SW480 (cell line): ENCODE measurements at places on chromosomes 3 and 15.

DNA sequence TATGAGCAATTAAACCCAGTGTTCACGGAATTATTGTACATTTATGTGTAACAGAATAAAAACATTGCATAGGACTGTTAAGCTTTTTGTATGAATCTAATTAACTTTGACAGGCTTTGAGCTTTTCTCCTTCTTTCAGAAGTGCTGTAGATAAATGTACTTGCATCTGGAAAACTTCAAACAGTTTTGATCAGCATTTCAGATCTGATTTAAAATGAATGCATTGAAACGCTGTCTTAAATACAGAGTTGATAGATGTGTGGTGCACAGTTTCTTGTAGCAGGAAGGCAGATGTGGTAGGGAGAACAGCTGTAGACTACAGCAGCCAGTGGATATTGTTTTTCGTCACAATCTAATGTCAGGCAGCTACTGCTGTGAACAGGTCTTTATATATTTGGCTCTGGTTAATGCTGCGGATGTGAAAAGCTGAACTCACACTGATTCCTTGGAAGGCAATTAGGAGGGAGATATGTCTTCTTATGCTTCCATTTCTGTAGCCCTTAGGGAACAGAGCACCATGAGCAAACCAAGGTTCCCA lies 193.8 kb upstream of the GOLIM4 start:
- DNase-seq, result no peak

- DNase-seq, result peak; percentile 41
These were observed 94.7 kb downstream of the IL5RA start for GRCh38 chr3:3015185-3016089.

DNA sequence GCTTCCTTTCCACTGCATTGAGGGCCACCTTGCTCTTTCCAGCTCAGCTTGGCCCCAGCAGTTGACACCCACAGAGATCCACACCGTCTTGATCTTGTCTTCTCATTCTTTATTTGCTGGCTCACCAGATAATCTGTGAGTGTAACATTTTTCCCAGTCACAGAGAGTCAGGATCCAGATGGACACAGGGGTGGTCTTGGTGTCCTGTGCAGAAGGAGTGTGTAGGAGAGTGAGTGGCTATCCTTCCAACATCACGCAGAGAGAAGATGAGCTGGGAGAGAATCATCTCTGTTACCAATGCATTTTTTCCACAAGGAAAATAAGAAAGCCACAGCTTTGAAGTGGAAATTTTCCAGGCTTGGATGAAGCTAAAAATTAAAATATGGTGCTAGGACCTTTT lies 100.1 kb downstream of the EPHB1 start:
- no peak for DNase-seq

DNA sequence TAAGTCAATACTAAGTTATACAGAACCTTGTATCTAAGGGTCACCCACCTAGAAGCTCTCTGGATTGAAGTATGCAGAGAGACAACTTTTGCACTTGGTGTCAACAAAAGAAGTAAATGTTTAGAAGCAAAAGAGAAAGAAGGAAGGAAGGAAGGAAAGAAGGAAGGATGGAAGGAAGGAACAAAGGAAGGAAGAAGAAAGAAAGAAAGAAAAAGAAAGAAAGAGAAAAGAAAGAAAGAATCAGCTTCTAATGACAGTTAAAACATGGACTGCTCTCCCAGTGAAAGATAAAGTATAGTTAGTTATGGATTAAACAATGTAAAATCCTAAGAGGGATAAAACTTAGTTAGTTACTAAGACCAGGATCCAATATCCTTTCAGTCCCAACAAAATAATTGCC lies 613.8 kb upstream of the NR2F2 start:
- DNase-seq, result no peak

DNA sequence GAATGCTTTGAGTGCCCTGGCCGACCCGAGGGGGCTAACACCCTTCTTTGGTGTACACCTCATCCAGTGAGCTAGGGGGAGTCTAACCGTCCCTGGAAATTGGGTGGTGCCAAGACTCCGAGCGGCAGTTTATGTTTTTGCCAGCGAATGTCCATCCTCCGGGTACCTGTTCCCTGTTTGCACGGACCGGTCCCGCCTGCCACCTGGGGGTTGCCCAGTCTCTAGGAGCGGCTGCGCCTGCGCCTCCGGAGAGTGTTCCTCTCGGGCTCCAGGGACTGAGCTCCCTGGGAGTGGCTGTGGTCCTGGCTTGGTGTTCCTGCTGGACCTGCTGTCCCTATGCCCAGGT lies 913 bp upstream of the WNT7A start:
- no peak for DNase-seq

GRCh38 chr15:30650012-30650929 lies 24.3 kb downstream of the ARHGAP11B start:
- no peak for DNase-seq

DNA sequence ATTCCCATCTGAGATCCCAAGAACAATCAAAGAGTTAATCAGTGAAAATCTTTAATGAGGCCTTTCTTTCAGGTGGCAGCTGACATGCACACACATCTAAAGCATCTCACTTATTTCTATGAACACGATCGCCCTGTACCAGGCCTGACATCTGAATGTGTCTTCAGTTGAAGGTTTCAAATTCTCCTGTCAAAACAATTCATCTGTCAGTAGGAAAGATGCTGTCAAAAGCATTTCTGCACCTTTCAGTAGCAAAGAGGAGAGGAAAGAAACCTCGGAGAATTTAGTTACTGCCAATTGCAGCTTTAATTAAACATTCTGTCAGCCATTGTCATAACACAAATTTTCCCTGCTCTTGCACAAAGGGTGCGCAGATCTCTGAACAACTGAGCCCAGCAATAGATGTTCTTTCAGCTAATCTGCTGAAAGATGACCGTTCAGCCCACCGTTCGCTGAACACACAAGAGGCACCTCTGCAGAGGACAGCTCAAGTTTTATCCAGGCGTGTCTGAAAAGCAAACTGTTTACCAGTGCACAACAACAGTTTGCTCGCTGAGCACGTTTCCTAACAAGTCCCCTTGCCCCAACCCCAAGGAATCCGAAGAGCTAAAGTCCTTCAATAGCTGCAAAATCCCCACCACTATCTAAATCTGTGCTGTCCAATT lies 34.1 kb downstream of the LRIG1 start:
- no peak for DNase-seq

GRCh38 chr3:135491491-135492205 lies 473.9 kb upstream of the PPP2R3A start:
- peak; percentile 1 for DNase-seq

DNA sequence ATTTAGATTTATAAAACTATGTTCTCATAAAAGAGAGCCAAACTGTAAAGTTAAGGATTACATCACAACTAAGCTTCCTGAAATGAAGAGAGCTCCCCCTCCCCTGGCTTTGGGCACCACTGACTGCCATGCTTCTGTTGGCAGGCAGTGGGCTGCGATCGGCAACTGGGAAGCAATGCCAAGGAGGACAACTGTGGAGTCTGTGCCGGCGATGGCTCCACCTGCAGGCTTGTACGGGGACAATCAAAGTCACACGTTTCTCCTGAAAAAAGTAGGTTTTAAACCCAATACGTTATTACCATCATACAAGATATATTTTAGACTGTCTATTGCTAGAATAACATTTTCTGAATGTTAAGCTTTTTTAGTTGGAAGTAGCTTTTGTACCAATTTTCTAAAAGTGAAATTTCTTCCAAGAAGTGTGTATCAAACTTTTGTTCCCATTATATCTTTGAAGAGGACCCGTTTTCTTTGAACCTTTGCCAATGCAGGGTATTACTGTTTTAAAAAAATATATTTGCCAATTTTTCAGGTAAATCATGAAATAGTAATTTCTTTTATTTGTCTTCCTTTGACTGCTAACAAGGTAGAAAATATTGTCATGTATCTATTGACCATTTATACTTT lies 184.1 kb downstream of the ADAMTSL3 start:
- DNase-seq, result peak; percentile 27

DNA sequence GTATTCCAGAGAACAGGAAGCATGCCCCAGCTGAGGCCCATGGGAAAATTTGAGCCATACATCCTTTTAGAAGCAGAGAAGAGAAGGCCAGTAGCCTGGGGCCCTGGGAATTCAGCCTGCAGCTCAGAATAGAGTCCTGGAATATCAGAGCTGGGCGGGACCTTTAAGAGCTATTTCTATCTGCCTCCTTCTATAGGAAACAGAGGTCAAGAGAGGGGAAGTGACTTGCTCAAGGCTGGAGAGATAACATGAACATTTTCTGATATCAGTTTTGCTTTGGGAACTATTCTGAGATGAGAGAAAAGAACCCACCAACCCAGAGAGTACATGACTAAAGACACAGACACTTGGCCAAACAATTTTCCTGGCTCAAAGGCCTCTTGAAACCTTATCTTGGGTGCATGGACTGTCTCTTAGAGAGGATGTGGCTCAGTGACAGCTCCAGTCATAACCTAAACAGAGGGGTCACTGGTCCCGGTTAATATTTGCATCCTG lies 26.0 kb downstream of the MASP1 start:
- no peak for DNase-seq

DNA sequence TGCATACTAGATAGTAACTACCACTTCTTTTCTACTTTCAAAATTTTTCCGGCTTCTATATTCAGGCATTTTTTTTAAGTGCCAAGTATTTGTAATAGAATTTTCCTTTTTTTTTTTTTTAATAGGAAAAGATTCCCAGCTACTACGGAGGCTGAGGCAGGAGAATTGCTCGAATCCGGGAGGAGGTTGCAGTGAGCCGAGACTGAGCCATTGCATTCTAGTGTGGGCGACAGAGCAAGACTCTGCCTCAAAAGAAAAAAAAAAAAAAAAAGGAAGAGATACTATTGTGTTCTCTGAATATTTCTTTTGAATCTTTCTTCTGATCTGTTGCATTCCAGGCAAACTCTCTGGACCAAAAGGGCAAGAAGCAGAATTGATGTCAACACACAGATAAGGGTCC lies 557.3 kb downstream of the FGF12 start:
- no peak for DNase-seq

DNA sequence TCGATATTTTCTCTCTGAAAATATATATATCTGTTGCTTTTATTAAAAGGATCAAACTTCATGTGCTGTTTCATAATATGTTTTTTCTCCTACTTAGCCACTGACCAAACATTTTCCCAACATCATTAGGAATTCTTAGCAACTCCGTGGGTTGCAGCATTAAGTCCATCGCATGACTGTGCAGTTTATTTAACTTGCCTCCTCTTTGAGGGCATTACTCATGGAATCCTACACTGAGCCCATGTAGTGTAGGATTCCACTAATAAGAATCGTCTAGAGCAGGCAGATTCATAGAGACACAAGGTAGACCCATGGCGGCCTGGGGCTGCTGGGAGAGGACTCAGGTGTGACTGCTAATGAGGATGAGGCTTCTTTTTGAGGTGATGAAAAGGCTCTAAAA lies 49.3 kb downstream of the CMTM6 start:
- DNase-seq, result no peak

DNA sequence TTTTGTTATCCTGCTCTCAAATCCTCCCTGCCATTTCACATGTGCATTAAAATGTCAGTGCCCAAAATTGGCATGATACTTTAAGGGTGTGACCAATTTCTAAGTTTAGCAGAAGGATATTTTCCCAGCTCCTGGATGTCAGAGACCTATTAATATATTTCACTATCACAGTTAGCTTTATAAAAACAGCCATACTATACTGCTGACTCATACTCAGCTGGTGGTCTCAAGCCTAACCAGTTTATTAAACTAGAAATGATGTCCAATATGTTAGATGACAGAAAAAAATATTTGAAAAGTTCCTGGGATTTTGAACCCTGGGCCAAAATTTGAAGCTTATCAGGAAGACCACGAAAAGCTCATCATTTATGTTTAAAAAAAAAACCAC lies 60.9 kb upstream of the ZNF280D start:
- DNase-seq, result no peak

DNA sequence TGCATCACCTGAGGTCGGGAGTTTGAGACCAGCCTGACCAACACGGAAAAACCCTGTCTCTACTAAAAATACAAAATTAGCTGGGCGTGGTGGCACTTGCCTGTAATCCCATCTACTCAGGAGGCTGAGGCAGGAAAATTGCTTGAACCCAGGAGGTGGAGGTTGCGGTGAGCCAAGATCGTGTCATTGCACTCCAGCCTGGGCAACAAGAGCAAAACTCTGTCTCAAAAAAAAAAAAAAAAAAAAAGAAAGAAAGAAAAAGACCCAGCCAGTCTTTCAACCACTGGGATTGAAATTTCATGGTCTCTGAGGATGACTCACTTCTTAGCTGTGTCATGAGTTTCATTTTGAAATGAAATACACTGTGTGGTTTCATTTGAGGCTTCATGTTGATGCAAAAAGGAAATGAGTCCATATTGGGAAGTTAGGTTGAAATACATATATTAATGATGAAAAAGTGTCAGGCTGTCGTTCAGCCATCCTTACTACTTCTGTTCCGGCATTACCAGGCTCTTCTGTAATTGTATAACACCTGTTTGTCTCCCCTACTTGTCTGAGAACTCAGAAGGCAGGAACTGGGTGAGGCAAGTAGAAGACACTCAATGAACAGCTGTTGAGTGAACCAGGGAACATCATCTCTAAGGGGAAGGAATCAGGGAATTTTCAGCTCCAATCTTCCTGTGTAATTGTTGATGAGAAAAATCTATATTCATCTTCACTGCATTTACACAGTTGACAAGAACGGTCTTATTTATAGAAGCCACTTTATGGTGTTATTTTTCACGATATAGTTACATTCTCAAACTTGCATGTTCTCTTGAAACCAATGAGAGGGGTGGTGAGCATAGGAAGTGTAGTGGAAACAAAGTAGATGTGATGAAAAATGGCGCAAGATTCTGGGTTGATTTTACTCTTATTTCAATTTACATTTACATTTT lies 87.4 kb downstream of the NFKBIZ start:
- peak; percentile 52 for DNase-seq

DNA sequence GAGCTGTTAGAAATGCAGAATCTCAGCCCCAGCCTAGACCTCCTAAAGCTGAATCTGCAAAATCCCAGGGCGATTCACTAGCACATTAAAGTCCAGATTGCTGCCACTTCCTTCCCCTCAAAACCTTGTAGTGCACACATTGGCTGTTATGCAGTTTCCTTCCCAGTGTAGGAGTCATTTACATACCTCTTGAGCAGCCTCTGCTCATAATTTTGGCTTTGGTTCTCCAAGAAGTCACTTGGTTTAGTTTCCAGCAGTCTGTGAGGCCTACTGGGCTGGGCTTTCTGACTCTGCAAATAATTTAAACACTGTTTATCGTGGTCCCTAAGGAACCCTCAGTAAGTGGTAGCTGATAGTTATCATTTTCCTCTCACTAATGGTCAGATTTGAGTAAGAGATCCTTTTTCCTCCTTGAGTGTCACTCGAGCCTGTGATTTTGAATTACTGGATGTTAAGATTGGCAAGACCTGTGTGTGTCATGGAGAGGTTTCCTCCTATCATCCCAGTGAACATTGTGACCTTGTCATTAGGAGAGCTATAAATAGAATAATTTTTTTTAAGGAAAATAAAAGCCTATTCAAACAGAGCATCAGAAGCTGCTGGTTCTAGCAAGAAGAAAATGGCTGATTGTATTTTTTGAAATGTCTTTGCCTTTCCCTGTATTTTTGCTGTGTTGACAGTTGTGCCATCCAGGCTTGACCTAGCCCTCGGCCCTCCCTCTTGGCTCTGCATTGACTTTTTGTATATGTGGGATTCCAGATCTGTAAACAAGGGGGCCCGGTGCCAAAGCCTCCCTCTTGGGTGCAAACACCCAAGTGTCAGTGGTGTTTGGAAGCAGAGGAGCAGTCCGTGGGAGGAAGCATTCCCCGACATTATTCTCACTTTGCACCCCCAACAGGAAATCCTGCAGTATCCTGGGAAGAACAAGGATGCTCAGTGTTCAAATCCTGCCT lies 134.8 kb upstream of the ANKRD28 start:
- DNase-seq, result no peak
